ENCODE measurements at places on chromosomes 3 and 15.

GRCh38 chr3:42780892-42781700, 8.0 kb upstream of the CCDC13 start:
- no peak for DNase-seq

DNA sequence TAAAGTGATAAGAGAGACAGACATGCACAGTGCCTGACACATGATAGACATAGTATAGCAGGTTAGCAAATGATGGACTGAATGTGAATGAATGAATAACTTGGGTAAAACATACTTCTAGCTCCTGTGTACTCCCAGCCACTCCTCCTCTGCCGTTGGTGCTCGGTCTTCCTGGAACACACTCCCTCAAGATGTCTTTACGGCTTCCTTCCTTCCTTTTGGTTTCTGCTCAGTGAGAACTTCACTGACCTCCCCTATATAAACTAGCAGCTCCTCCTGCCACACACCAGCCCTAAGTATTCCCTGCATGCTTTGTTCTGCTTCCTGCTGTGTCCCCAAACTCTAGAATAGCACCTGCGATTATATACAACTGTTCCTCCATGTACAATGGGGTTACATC, 50.2 kb downstream of the RAD54L2 start:
- DNase-seq: no peak

GRCh38 chr3:128555098-128555825, 62.3 kb upstream of the GATA2 start:
- no peak for DNase-seq

DNA sequence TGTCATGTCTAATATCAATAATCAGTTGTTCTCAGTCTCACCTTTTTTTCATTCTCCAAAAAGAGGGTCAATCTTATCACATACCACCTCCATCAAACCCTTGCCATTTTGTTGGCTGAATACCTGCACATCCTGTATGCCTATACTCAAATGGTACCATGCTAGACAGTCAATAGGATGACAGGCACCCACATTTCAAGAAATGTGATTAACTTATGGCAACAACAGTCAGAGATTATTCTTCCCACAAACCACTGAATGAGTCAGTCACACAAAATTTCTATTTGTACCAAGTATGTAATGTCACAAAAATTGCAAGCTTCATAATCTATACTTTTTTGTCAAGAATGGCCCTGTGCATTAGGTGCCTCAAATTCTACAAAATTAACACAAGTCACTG, 5.1 kb upstream of the SLC27A2 start:
- no peak for DNase-seq

GRCh38 chr15:40563426-40563825, 1.4 kb downstream of the CCDC32 start:
- no peak for DNase-seq

DNA sequence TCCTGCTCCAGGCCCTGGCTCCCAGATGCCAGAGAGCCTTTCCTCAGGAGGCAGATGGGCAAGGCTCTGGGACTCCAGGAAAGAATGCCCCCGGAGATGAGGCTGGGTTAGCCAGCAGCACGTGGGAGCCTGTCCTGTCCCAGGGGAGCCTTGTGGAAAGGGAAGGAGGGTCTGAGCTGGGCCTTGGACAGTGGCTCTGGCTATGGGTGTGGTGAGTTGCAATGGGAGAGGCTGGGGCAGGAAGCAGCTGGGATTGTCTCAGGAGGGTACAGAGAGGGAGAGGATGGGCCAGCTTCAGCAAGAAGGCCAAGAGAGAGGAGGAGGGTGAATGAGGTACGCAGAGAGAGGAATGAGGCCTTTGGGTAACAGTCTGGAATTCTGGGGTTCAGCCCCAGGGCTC, 17.4 kb upstream of the CACNA2D2 start:
- DNase-seq: no peak

DNA sequence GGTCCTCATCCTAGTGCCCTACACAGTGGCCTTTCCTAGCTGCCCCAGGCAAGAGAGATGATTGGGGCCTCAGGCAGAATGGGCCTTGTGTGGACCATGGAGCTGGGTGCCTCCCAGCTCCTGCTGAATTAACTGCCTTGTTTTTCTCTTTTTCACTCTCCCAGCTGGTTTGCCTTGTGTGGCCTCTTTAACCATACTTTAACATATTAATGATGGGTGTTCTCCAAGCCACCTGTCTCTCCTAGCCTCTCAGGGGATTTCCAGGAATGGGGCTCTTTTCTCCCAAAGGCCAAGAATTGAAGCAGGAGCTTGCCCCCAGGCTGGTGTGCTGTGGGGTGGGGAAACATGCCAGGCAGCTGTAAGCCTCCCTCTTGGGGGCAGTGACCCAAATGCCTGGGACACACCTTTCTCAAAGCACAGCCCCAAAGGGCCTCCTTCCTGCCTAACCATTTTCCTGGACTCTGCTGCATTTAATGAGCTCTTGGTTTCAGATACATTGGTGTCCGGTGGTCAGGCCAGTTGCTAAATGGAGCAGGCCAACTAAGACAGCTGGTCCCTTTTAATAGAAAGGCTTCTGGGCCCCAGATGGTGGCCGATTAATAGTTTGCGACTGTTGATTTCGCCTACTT, 5.6 kb downstream of the ALPK3 start:
- no peak for DNase-seq

- DNase-seq: peak; percentile 13
Measured at GRCh38 chr15:31267161-31268107, 59.2 kb upstream of the KLF13 start.

DNA sequence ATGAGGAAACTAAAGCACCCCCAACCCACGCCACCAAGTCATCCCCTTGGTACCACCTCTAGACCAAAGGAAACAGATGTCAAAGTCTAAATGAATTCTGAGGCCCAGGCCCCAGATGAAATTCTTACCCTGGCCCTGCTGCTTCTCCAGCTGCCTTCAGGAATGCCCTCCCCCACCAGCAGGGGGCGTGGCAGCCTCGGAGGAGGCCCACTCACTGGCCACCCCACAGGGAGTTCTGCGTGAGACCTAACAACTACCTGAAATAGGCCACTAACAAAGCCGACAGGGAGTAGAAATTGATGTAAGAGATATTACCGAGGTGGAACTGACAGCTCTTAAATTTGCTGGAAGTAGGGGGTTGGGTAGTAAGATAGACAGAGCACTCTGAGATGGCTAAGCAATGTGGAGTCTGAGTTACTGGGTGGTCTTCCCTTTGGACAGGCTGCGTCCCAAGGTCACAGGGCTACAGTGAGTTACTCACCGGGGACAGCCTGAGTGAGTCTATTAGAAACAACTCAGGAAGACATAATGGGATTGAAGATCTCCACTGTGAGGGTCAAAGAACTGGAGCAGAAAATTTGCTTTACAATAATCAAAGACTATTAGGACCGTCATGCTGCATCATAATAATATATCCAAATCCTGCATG, 240.7 kb downstream of the SHOX2 start:
- DNase-seq: no peak

- DNase-seq: no peak
Measured at GRCh38 chr3:14565868-14566588, 25.9 kb upstream of the GRIP2 start.

- no peak for DNase-seq
Measured at GRCh38 chr3:43759297-43759782, 68.6 kb downstream of the ABHD5 start.

GRCh38 chr3:76765511-76765910, 274.4 kb upstream of the ROBO2 start:
- DNase-seq: no peak

GRCh38 chr3:61387817-61388216, 136.6 kb upstream of the FHIT start:
- DNase-seq: no peak

DNA sequence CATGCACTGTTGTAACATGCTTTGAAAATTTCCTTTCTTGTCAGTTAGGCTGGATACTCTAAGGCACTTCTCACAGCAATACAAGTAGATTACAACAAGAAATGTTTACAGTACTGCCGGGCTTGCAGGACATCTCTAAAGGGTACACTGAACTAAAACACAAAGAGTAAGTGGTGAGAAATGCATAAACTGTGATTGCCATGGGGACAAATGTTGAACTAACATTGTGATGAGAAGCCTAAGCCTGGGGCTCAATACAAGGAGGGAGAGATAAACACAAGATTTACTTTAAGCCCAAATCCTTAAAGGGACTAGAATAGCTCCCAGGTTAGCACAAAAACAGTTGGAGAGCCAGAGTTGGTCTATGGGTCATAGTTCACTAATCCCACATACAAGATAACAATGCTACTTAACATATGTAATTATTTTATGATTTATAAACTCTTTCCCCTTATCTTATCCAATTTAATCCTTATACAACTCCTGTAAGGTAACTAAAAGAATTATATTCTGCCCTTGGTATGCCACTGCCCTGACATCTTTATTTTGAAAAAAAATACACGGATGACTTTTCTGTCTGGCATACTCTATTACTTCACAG, 126.9 kb downstream of the THRB start:
- DNase-seq: no peak

- DNase-seq: no peak
Measured at GRCh38 chr3:54888873-54889272, 39.0 kb downstream of the LRTM1 start.

- DNase-seq: no peak
Measured at GRCh38 chr15:50320504-50320903, 34.5 kb downstream of the GABPB1 start.

GRCh38 chr3:68773401-68773800, 158.9 kb downstream of the TAFA4 start:
- no peak for DNase-seq

DNA sequence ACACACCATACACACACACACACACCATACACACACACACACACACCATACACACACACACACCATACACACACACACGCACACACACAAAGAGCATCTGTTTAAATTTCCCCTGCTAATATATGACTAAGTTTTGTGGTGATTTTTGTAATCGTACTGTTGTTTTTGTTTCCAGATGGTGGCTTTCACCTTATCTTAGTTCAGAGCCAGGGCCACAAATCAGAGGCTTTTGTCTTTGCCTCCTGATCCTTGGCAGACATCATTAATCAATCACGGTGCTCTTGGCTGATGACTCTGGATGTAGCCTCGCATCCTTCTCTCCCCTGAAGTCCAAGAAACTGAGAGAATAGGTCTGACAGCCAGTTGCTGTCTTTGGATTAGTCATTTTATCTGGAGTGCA, 52.1 kb downstream of the EDEM1 start:
- DNase-seq: no peak

DNA sequence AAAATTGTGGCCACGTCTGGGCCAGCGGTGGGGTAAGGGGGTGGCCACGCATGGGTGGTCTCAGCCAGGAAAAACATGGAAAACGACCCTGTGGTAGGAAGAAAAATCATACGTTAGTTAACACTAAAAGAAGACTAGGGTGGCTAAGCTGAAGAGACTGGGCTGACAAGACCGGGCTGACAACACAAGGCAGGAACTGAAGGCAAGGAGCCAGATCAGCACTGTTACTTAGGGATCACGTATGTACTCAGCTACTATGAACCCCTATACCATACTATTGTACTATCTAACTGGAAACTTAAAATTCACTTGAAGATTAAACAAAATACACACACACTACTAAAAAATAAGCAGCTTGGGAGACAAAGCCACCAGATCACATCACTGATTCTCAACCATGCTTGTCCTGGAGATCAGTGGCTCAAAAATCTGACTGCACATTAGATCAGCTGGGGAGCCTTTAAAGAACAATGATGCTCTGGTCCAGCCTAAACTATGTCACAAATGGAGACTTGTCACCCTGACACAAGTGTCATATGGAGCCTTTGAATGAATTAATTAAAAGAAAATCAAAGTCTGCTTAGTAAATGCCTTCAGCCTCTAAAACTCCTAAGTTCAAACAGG, 442.2 kb downstream of the SHQ1 start:
- DNase-seq: no peak

DNA sequence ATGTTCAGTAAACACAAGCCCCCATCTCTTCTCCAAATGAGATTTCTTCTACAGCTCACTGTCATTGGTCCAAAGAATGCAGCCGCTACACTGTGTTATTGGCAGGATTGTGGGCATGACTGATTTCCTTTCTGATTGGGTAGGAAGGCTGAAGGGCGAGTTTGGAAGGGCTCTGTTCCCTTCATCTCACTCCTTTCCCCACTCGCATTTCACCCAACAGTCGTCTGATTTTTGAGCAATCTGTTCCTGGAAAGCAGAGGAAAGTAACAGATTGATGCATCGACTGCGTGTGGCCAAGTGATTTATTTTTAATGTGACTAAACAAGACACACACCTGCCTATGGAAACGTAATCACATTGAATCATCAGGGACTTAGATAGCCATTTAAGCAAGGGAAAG, 55.5 kb downstream of the NOX5 start:
- no peak for DNase-seq

GRCh38 chr3:184419171-184419570, 39.3 kb downstream of the CHRD start:
- DNase-seq: no peak

DNA sequence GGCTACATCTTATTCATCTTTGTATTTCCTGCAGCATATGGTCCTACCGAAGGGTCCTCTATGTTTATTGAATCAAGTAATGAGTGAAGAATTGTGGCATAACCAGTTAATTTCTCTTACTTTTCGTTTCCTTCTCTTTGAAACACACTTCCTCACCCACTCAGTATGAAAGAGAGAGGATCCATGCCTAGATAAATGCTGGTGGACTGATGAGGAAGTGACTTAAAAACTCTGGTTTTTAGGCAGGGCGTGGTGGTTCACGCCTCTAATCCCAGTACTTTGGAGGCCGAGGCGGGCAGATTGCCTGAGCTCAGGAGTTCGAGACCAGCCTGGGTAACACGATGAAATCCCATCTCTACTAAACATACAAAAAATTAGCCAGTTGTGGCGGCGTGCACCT, 2.2 kb upstream of the MB21D2 start:
- no peak for DNase-seq

- no peak for DNase-seq
Measured at GRCh38 chr15:37903919-37904625, 30.4 kb upstream of the TMCO5A start.

DNA sequence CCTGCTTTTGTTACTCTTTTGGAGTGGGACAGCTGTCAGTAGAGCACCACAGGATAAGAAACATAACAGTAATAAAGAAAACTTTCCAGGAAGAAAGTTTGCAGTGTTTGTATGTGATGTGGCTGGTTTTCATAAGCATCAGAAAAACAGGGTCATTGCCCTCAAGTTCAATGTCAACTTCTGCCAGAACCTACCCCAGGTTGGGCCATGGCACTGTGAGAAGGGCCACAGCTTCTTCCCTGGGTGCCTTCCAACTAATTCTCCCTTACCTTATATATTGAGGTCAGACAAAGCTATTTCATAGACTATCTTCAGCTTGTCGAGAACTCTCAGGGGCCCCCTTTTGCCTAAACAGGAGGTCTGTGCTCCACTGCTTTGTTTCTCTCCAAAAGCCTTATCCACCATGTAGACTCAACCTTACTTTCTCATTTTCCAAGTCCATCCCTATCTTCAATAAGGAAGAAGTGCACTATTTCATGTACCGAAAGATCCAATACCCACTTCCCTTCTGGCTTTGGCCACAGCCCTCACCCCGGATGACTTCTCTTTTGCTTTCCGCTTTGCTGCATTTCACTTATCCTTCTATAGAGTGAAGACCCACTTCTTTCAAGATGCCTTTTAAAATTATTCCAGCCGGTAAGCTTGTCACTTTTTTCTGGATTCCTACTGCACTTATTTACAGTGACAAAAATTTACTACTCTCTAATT, 38.2 kb upstream of the PLCL2 start:
- DNase-seq: no peak

Measured in lower leg skin (tissue), 4 donors.